ENCODE measurements at places on chromosomes 2 and 18. TPM values are rescaled to one million over a fixed set of nuclear protein-coding genes. Genes with fewer than 3 reads are reported as not detected.

GRCh38 chr2:181904022-181904632 lies 12.6 kb downstream of the ITPRID2 start:
- no peak for DNase-seq

GRCh38 chr2:190304404-190304803 lies 15.2 kb downstream of the HIBCH start:
- no peak for DNase-seq

- DNase-seq = no peak
Observed at GRCh38 chr18:59114160-59114559, 25.5 kb upstream of the SEC11C start.

GRCh38 chr2:28568533-28568932 lies 72.7 kb downstream of the PLB1 start:
- DNase-seq = no peak

- no peak for DNase-seq
Observed at GRCh38 chr2:28067602-28068001, 177.1 kb downstream of the BABAM2 start.

DNA sequence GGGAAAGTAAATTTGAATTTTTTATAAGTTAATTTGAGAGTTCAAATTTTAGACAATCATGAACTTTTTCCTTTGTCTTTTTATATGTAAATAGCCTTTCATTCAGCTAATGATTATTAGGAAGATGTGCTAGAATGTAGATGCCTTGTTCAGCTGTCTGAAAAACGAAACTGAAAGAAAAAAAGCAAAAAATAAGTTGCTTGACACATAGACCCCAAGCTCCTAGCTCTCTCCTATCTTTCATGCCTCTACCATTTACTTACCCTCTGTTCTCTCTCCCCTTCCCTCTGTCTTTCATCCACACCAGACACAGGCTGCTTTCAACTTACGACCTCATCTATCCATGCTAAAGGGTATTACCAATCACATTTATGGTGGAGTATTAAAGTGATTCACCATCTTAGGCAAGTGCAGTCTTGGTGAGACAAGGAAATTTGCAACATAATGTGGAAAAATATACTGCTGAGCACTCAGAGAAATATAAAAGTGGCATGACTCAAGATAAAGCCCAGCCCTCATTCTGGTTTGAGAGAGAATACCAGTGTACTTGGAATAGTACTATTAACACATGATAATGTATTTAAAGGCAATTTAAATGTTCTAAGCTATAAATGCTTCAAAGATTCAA lies 425.6 kb downstream of the SUCLG1 start:
- DNase-seq = no peak

DNA sequence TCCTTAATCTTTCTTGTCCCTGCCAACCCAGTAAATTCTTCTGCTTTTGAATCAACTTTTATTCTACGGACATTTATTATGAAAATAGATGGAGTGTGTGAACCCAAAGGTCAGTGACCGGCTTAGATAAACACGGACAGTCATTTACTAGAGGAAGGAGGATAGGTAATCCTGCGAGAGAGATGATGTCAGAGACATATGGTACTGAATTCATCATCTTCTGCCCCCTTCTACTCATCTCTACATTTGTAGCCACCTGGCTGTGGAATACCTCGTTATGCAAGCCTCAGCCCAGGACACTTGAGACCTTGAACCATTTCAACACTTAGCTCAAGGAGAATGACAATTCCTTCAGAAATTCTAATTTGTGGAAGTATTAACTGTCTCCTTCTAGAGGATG lies 443.6 kb downstream of the TDRD15 start:
- DNase-seq = no peak

GRCh38 chr18:42576124-42576523 lies 539.4 kb downstream of the RIT2 start:
- DNase-seq = no peak

GRCh38 chr2:227643990-227644551 lies 22.5 kb upstream of the SCYGR5 start:
- no peak for DNase-seq

DNA sequence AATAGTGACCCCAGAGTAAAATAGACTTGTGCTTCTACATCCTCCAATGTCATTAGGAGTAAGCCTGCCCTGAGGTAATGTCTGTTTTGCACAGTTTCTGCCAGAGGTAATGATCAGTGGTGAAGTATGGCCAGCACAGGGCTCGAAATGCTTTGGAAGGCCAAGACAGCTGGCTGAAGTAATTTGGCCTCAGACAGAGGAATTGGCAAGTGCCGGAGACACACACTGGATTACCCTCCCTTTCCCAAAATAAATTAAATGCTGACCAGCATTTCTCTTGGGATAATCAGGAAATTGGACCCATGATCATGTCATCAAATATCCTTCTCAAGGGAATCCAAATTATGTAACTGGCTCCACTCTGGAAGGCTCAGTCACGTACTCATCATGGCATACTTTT lies 379.0 kb upstream of the CHST9 start:
- DNase-seq = no peak

- DNase-seq = no peak
Observed at GRCh38 chr18:3162181-3162580, 57.6 kb downstream of the MYOM1 start.

GRCh38 chr2:55782528-55783173 lies 89.0 kb upstream of the PNPT1 start:
- DNase-seq = no peak

- no peak for DNase-seq
Observed at GRCh38 chr2:181300600-181301291, 156.4 kb upstream of the ITGA4 start.

- no peak for DNase-seq
Observed at GRCh38 chr18:50709193-50709592, 110.6 kb downstream of the MRO start.

- no peak for DNase-seq
Observed at GRCh38 chr2:230773039-230773773, 60.6 kb downstream of the CAB39 start.

- no peak for DNase-seq
Observed at GRCh38 chr2:5945742-5946141, 253.6 kb downstream of the SOX11 start.

GRCh38 chr2:99961196-99961913 lies 181.0 kb downstream of the AFF3 start:
- DNase-seq = no peak

GRCh38 chr2:199485732-199486335 lies 28.1 kb upstream of the SATB2 start:
- no peak for DNase-seq

DNA sequence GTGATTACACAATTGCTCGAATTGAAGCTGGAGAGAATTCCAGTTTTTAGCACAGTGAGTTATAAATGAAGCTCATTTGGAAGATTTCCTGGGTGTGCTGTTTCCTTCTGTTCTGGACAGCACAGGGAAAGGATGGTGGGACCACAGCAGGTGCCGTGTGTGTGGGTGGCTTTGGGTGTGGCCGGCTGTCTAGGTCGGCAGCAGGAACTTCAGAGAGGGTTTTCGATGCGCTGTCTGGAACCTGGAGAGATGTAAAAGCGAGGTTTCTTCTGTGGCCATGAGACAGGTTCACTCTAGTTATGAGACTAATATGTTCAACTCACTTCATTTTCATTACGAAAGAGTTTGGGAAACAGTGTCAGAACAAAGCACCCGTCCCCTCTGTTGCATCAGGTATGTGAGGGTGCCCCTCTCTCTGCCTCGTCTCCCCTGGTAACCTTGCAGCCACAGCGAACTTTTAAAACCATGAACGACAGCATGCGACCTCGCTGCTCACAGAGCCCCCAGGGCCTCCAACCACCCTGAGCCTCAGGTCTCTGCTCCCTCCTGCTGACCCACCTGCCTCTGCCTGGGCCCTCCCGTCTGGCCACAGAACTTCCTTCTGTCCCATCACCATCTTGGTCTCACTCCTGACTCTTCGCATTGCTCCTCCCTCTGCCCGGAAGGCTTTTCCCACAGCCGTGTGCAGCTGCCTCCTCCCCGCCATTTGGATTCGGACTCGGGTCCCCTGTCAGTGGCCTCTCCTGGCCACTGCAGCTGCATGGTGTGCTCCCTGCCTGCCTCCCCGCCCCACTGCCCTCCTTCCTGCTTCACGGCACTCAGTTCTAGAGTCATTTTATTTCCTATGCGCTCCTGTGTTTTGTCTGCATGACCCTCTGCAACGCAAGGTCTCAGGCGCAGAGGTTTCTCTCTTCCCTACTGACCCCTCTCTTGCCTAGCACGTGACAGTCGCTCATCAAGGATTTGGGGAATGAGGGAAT lies 151.2 kb downstream of the NDUFA10 start:
- DNase-seq = no peak

DNA sequence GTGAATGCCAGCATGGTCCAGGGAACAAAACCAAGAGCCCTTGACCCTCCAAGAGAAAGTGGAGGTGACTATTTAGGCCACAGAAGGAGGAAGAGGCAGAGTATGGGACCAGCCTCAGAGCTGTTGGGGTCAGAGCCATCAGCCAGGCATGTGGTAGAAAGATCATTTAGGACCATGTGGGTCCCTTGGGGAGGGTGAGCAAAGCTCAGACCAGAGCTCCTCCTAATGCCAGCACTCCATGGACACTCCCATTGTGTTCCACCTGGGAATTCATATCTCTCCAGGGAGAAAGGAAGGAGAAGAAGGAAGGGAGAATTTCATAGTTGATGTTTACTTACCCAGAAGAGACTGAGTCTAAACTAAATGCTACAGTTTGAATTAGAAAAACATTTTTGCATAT lies 73.2 kb downstream of the CYBRD1 start:
- no peak for DNase-seq

DNA sequence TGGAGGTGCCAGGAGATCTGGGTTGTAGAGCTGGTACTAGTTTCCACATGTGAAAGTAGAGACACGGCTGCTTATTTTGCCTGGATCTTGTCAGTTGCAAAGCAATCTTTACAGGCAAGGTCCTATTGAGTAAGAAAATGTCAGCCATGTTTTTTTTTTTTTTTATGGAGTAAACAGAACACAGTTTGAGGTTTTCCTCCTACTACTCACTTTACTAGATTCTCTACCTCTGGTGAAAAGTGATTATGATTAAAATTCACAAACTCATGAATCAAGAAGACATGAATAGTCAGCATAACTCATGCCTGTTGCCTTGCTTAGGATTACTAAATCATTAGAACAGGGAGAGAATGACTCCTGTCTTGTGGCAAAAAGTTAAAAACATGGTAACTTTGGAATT lies 70.1 kb upstream of the PNPT1 start:
- DNase-seq = no peak

DNA sequence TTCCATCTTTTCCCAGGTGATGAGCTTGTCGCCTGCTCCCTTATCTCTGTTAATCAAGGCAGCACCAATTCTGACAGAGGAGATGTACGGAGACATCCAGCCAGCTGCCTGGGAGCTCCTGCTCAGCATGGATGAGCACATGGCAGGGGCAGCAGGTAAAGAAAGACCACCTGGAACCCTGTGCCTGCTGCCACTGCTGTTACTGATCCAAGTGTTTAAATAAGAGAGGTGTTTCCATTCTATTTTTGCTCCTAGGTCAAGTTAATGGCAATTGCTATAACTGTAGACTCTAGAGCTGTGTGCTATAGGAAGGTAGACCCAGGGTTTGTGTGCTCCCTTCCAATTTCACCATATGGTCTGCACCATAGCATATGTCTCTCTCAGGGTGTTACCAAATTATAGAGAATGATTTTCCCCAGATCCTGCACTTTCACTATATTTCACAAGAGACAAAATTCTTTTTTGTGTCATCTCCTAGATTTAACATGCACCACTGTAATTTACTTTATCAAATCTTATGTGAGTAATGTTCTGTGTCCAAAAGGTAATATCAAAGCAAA lies 88.6 kb upstream of the RPE start:
- no peak for DNase-seq

- DNase-seq = no peak
Observed at GRCh38 chr2:111133603-111134002, 12.9 kb downstream of the BCL2L11 start.

DNA sequence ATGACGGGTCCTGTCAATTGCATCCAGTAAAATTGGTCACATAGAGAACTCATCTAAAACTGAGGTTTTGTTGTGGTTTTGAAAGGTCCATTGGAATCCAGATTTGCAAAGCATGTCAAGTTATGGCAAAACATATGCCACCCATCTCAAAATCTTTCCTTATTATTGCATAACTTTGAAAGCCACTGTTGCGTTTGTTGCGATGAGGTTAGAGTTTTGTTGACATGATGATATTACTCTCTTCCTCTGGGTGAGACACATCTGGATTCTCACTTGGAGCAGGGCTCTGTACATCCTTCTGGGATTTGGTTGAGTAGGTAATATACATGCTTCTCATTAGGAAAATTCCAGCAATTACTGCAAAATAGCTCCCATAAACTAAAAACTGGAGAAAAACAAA lies 20.6 kb downstream of the SCYGR5 start:
- no peak for DNase-seq

- no peak for DNase-seq
Observed at GRCh38 chr18:33010149-33010548, 237.3 kb upstream of the KLHL14 start.

DNA sequence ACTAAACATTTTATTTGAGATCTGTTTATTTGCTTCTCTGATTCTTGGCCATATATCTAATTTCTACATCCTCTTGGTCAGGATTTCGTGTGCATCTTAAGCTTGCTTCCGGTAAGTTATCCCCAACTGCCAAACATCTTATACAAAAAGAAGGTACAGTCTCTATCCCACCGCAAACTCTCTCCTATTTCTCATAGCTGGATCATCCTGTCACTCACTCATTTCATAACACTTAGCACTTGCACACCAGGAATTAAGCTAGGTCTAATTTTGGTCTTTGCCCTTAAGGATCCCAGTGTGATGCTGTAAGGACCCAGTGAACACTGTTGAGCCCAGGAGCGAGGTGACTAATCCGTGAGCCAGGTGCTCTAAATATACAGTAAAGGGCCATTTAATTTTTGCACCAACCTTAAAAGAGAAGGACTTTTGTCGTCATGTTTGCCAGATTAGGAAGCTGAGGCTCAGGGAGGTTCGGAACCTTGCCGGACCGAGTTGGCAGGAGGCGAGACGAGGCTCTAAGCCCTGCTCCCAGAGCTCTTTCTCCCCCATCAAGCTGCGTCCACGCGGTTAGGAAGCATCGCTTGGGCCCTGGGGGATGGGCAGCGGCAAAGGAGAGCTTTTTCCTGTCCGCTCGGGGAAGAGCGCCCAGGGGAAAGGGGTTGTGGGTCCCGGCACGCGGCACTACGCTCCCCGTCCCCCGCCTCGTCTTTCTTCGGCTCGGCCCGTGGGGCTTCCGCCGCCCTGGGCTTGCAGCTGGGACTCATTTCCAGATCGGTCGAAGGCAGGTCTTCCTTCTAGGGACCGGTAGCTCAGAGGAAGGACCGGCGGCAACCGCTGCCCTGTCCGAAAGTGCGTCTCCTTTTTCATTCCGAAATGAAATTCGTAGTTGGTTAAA lies 4.1 kb upstream of the ITPRIPL1 start:
- peak; percentile 70 for DNase-seq

- peak; percentile 39 for DNase-seq
Observed at GRCh38 chr2:114661971-114662939, 219.8 kb downstream of the DPP10 start.

The TWIST2 gene
- total RNA-seq = 16.4 TPM

The SEMA4F gene
- total RNA-seq = 7.7 TPM

The TUBA3E gene
- not detected for total RNA-seq

The MATN3 gene
- 1.8 TPM for total RNA-seq

The CXCR2 gene
- total RNA-seq = 3.1 TPM

The TRABD2A gene
- 1.1 TPM for total RNA-seq

Data from aorta (tissue), 5 donors.